ENCODE measurements at places on chromosomes 12 and 14. TPM values are rescaled to one million over a fixed set of nuclear protein-coding genes. Genes with fewer than 3 reads are reported as not detected.

Gene NUDT14
- total RNA-seq, result 11.4 TPM

GRCh38 chr14:86391085-86391484 lies 861.1 kb downstream of the FLRT2 start:
- DNase-seq, result no peak

Gene CLEC7A
- total RNA-seq, result 5.8 TPM

Gene KLHDC2
- total RNA-seq, result 85.1 TPM

Data from skin of body (tissue), 3 donors.